Stimulated activated CD4-positive, alpha-beta T cell treated with anti-CD3 and anti-CD28 coated beads, TNF-alpha, amount 100 ng/mL, for 1 hour (primary cell): ENCODE measurements at places on chromosomes 2 and 18.

GRCh38 chr2:98065808-98066207, 21.2 kb upstream of the VWA3B start:
- no peak for DNase-seq

DNA sequence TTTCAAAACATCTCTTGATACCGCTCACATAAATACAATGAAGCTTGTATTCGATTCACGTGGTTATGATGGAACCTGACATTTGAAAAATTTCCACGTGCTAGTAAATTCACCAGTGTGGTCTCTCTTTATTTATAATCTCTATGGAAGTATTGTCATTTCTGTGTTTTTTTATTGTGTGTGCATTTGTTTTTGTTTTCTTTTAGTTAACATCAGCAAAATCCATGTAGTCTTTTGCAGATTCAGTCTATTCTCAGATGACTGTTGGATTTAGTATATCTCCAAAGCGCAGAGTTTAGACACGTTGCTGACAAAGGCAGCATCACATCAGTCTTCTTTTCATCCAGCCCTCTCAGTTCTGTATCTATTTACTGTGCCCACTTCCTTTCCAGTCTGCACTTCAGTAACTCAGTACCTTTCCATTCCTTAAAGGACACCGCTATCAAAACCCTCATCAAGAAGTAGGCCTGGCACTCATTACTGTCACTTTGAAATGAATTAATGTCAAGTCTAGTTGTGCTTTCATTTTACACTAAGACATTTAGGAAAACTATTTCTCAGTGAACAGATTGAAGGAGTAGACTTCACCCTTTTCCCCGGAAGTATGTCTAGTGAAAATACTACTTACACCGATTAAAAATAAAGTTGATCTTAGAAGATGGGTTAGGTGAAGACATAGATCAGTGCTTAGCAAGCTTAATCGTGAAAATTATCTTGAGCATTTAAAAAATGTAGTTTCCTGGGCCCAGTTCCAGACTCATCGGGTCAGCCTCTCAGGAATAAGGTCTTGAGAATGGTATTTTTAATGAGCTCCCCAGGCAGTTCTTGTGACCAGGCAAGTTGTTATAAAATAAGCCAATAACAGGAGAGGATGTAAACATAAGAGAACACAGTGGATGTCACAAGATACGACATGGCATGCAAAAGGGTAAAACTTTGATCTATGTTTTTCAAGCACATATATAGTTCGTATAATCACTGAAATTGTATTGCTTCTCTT, 506.8 kb upstream of the ZEB2 start:
- DNase-seq = no peak

DNA sequence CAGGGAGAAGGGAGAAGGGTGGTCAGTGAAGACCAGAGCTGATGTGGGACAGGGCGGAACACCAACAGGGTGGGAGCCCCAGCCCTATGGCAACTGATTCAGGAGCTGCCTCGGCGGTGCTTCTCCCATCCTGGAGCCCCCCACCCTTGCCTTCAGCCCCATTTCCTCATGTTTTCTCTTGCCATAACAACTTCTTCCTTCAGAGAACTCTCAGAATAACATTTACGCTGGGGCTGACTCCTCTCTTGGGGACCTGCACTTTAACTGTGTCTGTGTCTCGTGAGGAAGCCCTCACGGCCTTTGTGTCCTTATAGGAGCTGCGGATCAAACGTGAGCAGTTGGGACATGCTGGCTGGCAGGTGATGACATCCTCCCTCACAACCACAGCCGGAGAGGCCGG, 116.4 kb upstream of the SNTG2 start:
- no peak for DNase-seq

GRCh38 chr2:65458999-65459398, 26.6 kb upstream of the SPRED2 start:
- no peak for DNase-seq

DNA sequence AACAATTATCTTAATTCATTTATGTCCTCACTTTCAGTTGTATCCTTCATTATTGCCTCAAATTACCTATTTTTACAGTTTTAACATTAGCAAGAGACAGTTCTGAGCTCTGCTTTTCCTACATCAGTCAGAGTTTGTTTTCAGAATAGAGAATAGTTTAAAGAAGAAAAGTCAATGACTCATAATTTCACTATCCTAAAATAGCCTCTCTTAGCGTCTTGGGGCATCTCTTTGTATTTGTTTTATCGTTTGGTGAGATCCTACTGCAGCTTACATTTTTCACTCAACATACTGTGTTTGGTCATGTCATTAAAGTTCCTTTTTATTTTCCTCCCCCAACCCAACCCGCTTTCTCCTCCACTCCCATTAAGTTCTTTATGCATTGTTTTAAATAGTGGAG, 3.8 kb downstream of the SEC11C start:
- no peak for DNase-seq

GRCh38 chr2:113190871-113191270, 17.1 kb downstream of the PSD4 start:
- DNase-seq = no peak
